ENCODE measurements at places on chromosomes 6 and 20.

GRCh38 chr6:148866657-148867268, 119.9 kb downstream of the UST start:
- DNase-seq, result no peak

- DNase-seq, result no peak
Observed at GRCh38 chr6:134564705-134565104, 246.8 kb upstream of the SGK1 start.

GRCh38 chr20:15195378-15195777, 858.0 kb upstream of the FLRT3 start:
- DNase-seq, result no peak

DNA sequence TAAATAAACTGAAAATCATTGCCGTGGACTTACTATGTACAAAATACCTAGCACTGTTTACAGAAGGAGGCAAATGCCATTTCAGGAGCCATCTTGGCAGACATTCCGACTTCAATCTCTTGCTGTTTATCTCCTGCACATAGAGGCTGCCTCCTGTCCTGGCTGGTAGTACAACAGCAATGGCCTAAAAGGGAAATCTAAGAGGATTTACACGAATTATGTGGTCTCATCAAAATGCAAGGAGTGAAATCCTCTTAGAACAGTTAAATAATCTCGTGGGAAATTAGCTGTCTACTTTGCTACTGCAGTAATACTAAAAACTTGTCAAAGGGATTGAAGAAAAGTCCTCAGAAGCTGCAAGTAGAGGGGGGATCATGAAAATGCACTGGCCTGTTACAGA, 82.2 kb upstream of the SLC2A12 start:
- DNase-seq, result no peak

DNA sequence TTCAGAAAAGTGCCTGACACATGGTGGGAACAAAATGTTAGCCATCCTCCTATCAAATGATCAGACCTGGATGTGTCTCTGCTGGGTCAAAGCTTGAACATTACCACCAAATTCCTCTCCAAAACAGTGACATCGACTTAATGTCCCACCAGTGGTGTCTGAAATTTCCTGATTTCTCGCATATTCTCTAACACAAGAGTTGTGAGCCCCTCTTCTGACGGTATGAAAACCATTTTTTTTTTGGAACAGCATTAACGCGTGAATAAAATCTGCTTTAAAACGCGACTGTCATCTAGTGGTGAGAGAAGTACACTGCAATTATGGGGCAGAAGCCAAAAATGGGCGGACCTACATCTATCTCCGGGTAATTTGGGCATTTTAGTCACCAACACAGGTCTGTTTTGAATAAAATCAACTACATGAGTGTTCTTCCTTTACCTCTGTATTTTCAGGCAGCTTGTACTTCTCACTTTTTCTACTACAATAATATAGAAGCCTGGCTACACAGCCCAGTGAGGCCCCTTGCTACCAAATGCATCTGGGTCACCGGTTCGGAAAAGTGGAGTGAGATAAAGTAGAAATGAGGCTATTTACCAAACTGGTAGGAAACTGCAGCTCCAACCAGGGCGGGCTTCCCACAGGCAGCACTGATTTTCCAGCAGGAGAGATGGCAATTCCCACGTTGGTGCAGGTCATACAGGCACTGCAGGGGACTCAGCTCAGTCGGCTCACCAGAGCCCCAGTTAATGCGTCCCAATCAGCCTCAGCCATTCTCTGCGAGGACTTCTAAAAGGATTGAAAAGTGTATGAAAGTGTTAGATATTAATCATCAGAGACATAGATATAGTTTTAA, 27.4 kb downstream of the MGME1 start:
- DNase-seq, result peak; percentile 63

DNA sequence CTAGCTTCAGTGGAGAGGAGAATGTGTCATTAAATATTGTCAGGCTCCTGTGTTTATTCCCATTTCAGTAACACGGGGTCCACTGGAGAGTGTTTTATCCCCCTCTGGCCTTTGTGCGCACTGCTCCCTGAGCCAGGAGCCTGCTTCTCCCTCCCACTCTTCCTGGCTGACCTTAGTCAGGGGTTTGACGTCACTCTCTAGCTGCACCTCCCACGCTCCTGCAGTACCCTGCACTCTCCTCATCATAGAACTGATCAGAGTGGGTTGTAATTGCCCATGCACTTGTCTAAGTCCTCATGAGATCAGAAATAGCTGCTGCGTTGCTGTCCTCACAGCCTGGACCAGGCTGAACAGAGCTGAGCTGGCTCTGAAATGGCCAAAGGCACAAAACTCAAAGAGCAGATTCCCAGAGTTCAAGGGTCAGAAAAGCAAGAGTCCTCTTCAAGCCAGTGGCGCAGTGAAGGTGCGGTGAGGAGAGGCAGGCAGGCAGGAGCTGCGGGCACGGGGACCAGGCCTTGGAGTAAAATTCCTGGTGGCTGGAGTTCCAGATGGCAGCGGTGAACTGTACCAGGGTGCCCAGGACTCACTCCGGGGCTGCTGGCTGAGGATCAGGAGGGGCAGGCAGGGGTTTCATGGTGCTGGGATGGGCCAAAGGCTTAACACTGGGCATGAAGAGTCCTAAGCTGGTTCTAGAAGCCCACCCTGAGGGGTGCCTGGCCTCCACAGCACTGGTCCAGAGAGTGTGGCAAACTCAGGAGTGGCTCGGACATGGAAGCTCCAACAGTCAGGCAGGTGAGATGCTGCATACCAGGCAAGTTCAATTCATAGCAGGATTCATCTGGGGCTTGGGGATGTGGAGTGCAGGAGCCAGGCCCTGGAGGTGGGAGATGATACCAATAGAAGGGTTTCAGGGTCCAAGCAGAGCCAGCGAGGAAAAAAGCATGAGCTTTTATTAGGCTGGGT, 170.9 kb downstream of the SCP2D1 start:
- no peak for DNase-seq

DNA sequence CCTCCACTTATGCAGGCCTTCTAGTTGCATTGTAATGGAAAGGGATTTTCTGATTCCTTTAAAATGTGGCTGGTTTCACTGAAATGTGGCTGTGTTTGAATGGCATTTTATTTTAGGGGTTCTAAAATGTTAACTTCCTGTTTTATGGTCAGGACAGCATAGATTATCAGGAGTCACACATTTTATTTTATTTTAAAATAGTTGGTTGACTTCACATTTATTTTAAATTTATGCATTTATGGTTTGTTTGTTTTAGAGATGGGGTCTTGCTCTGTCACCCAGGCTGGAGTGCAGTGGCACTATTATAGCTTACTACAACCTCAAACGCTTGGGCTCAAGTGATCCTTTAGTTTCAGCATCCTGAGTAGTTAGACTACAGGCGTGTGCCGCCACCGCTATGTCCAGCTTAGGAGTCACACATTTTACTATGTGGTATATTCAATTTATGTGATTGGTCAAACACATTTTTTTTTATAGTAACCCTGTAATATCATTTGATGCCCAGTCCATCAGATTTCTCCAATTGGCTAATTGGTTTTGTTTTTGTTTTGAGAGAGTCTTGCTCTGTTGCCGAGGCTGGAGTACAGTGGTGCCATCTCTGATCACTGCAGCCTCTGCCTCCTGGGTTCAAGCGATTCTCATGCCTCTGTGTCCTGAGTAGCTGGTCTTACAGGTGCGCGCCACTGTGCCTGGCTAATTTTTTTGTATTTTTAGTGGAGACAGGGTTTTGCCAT, 2.3 kb downstream of the DTD1 start:
- DNase-seq, result no peak

DNA sequence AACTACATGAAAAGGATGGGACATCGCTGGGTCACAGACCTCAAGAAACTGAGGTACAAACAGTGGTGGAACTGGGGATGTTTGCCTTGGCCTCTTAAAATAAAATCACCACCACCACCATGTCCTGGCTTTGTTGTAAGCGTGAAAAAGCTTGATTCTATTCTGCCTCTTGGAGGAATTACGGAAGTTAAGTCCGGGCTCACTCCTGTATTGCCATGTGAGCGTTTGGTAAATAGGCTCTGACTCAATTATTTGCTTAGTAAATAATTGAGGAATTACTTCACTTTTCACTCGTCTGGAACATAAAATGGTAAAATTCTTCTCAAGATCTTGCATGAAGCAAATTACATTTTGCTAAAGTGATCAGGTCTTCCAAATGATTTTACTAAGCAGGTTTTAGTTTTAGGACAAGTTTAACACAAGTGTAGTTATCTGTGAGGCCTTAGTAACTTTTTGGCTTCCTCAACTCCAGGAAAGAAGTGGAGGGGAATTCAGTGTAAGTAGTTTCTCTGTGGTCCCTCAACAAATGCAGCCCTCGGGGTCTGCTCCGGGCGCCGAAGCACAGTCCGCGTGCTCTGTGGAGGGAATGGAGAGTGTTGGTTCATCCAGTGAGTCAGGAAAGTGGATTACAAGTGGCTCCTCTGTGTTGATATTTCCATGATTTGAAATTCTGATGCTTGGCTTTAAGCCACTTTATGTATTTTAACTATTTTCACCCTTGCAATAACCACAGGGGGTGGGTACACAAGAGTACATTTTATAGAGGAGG, 23.8 kb downstream of the IYD start:
- DNase-seq, result no peak
